ENCODE measurements at places on chromosomes 12 and 14. TPM values are rescaled to one million over a fixed set of nuclear protein-coding genes. Genes with fewer than 3 reads are reported as not detected.

The MAPKAPK5 gene
- total RNA-seq, result 62.9 TPM

The LRIG3 gene
- 68.1 TPM for total RNA-seq

The GLIPR1L1 gene
- 1.9 TPM for total RNA-seq

The POTEG gene
- total RNA-seq, result 88.6 TPM

The TSPAN9 gene
- total RNA-seq, result 19.8 TPM

The DLK1 gene
- 59.4 TPM for total RNA-seq

The DTX1 gene
- total RNA-seq, result 22.8 TPM

The AHNAK2 gene
- 12.8 TPM for total RNA-seq

The TAS2R42 gene
- total RNA-seq, result not detected

The SRSF9 gene
- total RNA-seq, result 199 TPM

The HPD gene
- 5.9 TPM for total RNA-seq

The RTL1 gene
- total RNA-seq, result 1.2 TPM

The IL26 gene
- total RNA-seq, result not detected

The OTOGL gene
- 0.87 TPM for total RNA-seq

The PLCZ1 gene
- total RNA-seq, result 52.5 TPM

The WNT1 gene
- 1.4 TPM for total RNA-seq

The KCNMB4 gene
- 8.8 TPM for total RNA-seq

The DBX2 gene
- 2.8 TPM for total RNA-seq

The CLEC12A gene
- total RNA-seq, result 0.31 TPM

All from testis (tissue), 5 donors.